ENCODE measurements at places on chromosomes 12 and 14.

DNA sequence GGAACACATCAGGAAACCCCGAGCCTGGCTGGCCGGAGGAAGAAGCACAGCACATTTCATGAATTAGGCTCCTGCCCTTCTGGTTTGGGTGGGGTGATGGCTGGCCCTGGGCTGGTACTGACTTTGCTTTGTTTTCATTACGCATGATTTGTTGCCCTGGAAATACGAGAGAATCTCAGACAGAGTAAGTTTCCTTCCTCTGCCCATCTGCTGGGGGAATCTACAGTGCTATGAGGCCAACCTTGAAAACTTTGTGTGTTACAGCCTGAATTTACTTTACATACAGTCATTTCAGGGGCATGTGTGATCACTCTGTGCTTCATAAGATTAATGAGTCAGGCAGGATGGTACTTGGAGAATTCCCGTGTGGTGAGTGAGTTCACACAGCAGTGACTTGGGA lies 20.5 kb upstream of the SLC5A8 start:
- no peak for DNase-seq

DNA sequence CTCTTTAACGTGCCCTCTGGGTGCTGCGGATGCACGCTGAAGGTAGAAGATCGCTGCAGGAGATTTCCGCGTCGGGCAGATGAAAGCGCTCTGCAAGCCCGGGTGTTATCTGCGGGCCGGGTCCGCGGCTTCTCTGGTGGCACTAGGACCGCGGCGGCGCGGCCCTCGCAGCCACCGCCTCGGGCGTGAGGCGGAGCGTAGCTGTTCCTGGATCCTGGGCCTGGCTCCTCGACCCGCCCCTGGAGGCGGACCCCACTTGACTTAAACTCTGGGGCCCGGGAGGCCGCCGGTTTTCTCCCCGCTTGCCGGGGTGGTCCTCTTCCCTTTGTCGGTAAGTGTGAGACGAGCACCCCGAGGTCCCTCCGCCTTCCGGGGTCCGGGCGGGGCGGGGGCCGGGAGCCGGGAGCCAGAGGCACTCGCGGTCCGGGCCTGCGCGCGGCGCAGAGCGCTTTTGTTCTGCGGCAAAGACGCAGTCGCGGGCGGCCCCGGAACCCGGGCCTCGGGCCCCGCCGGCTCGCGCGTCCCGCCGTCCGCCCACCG lies at the start of gene RESF1:
TSS of gene RESF1 (plus strand) at position 255 of the 540 bp plus-strand sequence. CDS start 21,541 bp downstream, outside the sequence.
- DNase-seq = peak; percentile 88

DNA sequence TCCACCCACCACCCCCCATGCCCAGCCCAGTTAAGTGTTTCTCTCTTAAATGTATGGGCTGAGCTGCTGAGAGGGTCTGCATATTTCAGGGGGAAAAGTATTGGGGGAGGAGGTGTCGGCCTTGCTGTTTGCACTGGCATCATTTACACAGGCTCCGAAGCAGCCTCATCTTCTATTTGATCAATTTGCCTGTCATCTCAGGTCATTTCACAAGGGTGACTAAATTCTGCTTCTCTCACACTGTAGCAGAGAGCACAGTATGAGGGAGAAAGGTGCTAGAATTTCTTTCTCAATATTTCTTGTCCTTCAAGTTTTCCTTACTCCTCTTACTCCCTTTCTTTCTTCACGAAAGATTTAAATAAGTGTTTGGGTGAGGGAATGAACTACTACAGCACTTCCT lies 135.9 kb downstream of the AACS start:
- DNase-seq = no peak

DNA sequence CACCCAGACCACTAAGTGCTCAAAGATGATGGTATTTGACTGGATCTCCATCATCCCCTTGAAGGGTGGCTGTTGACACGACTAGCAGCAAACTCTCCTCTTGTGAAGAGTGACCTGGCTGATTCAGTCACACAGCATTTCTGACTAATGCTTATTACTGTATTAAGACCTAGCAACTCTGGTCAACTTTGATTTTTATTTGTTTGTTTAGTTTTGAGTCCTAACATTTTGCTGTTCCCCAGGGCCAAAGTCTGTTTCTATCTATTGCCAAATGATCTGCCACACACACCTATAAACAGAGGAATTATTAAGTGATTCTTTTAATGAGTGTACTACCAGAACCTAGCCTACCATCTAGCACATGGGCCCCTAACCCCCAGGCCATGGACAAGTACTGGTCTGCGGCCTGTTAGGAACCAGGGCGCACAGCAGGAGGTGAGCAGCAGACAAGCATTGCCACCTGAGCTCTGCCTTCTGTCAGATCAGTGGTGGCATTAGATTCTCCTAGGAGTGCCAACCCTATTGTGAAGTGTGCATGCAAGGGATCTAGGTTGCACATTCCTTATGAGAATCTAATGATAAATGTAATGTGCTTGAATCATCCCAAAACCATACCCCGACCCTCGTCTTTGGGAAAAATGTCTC lies 120.0 kb downstream of the RPS6KA5 start:
- DNase-seq = no peak

DNA sequence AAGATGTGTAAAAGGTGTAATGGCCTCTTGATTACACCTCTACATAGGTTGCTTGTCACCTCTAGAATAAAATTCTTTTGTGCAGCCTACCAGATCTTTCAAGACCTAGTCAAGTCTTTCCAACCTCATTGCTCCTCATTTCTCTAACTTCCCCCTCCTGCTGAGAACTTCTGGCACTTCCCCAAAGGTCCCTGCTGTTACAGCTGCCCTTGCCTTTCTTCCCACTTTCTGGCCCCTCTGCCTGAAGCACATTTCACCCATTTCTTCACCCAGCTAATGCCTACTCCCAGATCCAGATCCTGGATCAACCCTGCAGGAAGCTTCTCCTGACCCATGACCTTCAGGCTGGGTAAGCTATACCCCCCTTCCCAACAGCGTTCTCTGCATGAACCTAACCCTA lies 1.5 kb downstream of the TSHR start:
- DNase-seq = no peak

DNA sequence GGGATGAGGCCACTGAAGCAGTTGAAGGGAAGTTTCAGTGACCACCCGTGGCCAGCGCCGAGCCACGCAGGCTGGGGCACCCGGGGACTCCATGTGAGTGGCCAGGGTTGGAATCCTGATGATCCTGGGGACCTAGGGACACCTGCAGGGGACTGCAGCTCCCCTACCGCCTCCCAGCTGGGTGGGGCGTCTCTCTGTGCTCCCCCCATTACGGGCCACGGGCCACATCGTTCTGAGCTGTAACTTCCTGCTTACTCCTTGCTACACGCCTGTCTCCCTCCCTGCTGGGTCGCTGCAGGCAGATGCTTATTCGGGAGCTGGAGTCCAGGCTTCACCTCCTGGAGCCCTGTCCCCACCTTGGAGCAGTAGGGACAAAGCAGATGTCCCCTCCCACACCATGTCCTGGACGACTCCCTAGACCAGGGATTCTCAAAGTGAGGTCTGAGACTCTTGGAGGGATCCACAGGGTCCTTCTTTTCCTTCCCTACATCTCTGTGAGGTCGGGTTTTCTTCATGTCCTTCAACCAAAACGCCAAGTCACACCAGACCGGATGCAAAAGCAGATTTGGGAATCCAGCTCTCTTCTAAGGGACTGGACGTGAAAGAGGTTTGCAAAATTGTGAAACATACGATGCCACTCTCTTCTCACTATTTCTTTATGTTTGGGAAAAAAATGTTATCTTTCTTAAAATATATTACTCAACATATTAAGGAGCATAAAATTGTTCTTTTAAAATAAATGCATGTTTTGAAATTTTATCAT lies 85.9 kb upstream of the NCOR2 start:
- DNase-seq = no peak

GRCh38 chr12:25839470-25839869 lies 119.0 kb upstream of the RASSF8 start:
- peak; percentile 35 for DNase-seq

- no peak for DNase-seq
Observed at GRCh38 chr14:89702073-89702875, 252.3 kb downstream of the EFCAB11 start.

DNA sequence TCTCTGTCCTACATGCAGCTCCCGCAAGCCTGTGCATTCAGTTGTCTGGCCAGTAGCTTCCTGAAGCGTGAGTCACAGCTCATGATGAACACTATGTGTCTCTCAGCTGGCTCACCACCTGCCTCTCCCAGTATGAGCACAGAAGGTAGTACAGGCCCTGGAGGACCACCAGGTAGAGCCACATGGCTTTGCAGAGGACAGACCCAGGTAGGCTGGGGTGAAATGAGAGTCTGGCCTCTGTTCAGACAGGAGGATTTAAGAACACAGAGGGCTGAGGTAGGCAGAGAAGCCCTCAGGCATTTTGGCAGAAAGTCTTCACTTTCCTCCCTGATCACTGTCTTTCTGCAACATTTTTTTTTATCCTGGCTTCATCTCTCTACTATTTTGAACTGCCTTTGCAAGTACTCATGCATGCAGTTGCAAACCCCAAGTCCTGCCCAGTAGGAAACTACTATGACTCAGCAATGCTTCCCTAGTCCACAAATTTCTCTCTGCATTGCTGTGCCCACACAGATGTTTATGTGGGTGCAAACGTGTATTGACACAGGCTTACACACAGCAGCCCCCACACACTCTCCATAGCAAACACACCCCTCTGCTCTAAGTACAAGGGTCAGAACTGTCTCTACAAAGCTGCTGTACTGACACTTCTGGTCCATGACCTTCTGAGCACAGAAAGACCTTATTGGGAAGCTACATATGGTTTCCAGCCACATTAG lies 7.2 kb upstream of the SDR9C7 start:
- DNase-seq = no peak

DNA sequence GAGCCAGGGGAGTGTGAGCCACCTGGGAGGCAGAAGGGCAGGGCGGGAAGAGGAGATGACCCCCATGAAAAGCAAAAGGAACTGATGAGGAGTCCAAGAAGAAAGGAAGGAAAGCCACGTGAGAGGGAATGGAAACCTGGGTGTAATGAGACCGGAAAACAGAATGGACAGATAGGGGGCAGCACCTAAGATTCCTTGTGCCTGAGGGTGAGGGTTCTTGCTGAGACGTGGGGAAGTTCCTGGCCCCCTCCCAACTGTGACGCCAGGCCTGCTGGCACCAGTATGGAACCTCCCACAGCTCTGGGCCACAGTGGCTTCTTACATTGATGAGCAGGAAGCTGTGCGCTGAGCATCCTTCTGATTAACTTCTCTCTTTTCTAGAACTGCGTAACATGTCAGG lies 30.8 kb downstream of the TTC7B start:
- DNase-seq = no peak

DNA sequence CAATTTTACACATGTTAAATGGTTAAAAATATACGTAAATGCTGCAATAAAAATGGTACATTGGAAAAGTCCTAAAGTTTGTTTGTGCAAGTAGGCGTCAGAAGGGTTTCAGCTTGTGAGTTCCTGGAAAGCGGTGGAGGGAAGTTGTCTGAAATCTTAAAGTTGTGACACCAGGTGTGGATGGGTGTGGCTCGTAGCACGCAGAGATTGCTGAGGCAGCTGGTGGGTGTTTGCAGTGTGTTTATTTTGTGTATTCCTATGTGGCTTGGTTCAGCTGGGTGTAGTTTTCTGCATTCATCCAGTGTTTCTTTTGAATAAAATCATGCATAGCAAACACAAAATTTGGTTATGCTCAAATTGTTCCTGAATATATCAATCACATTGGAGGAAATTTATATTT lies 136.8 kb upstream of the TBX3 start:
- DNase-seq = no peak

- no peak for DNase-seq
Observed at GRCh38 chr14:46717211-46717610, 65.6 kb upstream of the RPL10L start.

- DNase-seq = no peak
Observed at GRCh38 chr12:78891646-78892353, 27.2 kb downstream of the SYT1 start.

GRCh38 chr14:97029800-97030199 lies 232.6 kb downstream of the VRK1 start:
- DNase-seq = no peak

GRCh38 chr12:67915335-67915851 lies 73.9 kb upstream of the IFNG-AS1 start:
- DNase-seq = no peak

DNA sequence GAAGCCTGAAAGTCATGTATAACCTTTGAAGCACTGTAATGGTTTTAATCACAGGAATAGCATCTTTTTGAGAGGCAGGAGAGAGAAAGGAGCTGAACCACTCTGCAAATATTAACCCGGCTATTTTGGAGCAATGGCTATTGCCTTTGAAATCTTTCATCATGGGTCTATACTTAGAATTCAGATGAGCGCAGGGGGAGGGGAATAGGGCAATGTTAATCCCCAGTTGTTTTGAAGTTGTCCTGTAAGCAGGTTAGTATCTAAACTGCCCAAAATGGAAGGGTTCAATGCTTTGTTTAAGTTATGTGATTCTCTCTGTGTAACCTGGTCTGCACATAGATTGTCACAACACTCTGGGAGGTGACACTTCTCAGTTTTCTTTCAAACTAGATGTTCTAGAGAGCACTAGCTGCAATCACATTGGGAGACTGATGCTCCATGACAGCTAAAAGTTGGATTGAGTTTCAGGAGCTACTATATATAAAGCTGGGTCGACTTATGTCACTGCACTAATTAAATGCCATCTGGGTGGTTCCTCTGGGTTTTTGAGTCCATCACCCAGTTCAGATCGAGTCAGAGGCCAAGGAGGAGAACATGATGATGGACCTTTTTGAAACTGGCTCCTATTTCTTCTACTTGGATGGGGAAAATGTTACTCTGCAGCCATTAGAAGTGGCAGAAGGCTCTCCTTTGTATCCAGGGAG lies at the start of gene MYF6:
TSS of gene MYF6 (plus strand) at position 509 of the 704 bp plus-strand sequence. CDS start at position 595, 86 bp downstream.
- no peak for DNase-seq

Data from NCI-H1930 (cell line).